ENCODE measurements at places on chromosomes 5 and 9.

GRCh38 chr5:93715761-93716160 lies 25.6 kb downstream of the POU5F2 start:
- DNase-seq, result no peak

GRCh38 chr5:36723912-36724311 lies 117.5 kb downstream of the SLC1A3 start:
- DNase-seq, result no peak

GRCh38 chr9:114314881-114315722 lies 7.8 kb upstream of the ORM1 start:
- DNase-seq, result no peak

GRCh38 chr9:97500765-97501176 lies 695 bp upstream of the TMOD1 start:
- no peak for DNase-seq

GRCh38 chr5:135398160-135398854 lies 724 bp downstream of the MACROH2A1 start:
- peak; percentile 15 for DNase-seq

DNA sequence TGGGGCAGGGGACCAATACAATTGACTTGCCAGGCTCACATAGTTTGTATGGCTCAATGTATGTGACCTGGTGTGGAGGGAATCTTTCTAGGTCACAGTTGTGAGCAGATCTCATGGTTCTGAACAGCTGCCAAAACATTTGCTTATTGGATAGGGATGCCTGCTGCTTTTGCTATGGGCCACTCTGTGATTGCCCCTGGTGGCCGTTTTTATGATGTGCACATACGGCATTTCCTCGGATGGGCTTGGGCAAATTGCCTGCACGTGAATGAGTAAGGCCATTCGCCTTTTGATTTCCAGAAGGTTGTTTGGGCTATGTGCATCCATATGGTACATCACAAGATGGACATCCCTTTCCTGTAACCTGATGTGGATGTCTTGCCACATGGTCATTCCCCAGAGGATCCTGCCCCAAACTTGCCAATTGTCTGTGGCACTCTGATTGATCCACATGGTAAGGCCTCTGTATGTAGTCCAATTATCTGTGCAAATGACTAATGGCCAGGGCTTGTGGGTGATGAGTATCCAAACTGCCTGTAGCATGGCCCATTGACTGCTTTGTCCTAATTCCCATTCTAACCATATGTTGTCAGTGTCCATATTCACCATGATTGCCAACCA lies 10.7 kb upstream of the SLC22A4 start:
- no peak for DNase-seq

GRCh38 chr9:129402371-129402739 lies 218.5 kb downstream of the C9orf50 start:
- DNase-seq, result no peak

DNA sequence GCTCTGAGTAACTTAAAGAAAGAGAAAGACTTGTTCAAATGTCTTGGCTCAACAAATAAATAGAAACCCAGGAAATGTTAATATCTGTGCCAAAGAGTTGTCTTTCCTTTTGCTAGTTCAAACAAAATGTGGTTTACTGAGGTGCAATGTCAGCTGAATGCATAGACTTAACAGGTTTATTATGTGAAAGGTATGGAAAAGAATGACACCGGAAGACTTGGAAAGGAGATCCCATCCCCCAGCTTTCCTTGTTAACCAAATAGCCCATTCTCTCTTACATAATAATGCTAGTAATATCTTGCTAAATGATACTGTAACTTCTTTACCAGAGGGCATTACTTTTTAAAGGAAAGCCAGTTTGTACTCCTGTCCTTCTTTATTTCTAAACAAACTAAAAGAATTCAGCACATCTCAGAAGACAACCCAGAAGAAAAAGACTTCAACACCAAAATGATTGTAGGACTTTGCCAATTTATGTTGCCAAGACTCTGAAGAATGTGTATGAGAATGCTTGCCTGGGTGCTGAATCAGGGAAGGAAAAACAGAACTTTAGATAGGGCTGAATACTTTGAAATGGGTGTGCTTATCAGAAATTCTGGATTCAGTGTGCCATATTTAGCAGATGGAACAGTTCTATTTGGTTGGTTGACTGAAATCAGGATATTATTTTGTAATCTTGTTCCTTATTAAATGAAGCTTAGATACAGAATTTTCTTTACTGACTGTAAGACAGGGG lies 344.1 kb downstream of the TMEM38B start:
- no peak for DNase-seq

DNA sequence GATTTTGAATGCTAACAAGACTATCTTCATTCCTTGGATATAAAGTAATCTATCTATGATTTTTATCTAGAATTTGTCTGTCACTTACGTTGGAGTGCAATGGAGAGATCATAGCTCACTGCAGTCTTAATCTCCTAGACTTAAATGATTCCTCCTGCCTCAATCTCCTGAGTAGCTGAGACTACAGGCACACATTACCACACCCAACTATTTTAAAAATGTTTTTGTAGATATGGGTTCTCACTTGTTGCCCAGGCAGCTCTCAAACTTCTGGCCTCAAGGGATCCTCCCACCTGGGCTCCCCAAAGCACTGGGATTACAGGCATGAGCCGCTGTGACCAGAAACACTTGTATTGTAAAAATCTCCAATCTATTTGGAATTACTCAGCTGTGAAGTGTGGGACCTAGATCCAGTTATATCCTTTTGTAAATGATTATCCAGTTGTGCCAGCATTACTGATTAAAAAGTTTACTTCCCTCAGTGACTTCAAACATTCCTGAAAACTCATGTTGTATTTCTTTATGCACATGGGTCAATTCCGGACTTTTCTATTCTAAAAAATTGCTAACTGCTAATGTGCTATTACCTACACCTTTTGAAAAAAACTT lies 1793.8 kb upstream of the WWC1 start:
- no peak for DNase-seq

GRCh38 chr9:130431536-130432303 lies 13.0 kb upstream of the ASS1 start:
- no peak for DNase-seq

DNA sequence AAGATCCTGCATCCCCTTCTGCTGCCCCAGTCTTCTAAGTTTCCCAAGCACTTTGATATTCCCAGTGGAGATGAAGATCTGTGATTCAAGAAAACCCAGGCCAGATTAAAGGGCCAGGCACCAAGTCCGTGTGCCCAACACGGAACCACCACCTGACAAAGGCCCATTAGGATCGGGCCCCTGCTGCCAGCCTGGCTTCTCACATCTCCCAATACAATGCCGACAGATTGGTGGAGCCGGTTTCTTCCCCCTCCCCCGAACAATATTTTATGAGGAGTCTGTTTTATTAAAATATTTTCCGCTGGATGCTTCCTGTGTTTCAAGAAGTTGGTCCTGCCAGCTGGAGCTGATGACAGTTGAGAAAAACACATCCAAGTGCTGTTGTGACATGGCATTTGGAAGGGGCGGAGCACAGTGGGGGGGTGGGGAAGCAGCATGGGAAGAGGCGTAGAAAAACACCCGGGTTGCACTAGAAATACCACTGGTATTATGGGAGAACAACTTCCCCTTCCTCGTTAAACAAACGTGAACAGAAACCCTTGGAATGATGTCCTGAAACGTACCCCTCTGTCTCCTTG lies 45.0 kb downstream of the CRB2 start:
- DNase-seq, result no peak

DNA sequence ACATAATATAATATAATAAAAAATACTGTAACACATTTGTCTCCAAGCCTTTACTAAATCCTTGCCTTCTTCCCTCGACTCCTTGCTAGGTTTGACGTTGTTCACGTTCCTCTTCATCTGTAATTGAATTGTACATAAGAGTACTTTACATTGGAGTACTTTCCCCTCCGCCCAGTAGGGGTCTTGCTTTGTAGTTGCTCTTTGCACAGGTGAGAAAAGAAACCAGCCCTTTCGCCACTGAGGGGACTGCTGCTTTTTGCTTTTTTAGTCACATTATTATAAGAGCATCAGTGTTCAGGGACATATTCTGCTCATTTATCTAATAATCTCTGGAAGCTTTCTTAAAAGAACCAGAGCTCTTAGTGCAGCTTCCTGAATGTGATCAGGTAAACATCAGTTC lies 115.0 kb downstream of the CETN3 start:
- DNase-seq, result no peak

GRCh38 chr5:170523142-170523551 lies 19.3 kb downstream of the KCNIP1 start:
- no peak for DNase-seq

GRCh38 chr9:91033797-91034196 lies 232.2 kb downstream of the SYK start:
- no peak for DNase-seq

GRCh38 chr5:88389338-88390095 lies 120.9 kb upstream of the TMEM161B start:
- no peak for DNase-seq

GRCh38 chr5:109550077-109550476 lies 139.7 kb upstream of the MAN2A1 start:
- DNase-seq, result no peak

DNA sequence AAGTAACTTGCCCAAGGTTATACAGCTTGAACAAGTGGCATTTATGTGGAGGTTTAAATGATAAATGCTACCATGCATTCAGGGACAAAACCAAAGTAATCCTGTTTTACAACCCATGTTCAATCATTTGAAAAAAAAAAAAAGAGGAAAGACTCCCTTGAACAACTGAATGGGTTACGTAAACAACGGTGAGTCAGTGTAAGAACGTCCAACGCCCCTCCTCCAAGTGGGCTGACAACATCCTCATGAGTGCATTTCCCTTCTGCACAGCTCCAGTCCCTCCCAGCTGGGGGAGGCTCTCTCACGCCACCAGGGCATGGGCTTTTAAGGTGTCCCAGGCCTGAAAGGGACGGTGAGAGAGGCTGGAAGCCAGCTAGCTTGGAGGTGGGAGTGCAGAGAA lies 90.0 kb downstream of the PRRT1B start:
- peak; percentile 42 for DNase-seq

- DNase-seq, result no peak
Observed at GRCh38 chr9:4973246-4973645, 11.8 kb upstream of the JAK2 start.

GRCh38 chr5:66567474-66567873 lies 28.7 kb upstream of the MAST4 start:
- DNase-seq, result no peak

DNA sequence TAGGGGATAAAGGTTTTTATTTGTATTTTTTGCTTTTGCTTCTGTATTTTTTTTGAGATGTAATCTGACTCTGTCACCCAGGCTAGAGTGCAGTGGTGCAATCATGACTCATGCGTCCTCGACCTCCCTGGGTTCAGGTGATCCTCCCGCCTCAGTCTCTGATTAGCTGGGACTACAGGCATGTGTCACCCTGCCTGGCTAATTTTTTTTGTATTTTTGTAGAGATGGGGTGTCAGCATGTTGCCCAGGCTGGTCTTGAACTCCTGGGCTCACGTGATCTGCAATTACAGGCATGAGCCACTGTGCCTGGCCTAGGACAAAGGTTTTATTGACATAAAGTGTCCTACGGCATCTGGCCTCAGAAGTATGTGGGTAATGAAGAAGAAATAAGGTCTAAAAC lies 297.1 kb upstream of the C9orf72 start:
- no peak for DNase-seq

- DNase-seq, result no peak
Observed at GRCh38 chr5:139341187-139341688, 416 bp upstream of the PAIP2 start.

GRCh38 chr9:93525476-93525875 lies 50.9 kb upstream of the PHF2 start:
- no peak for DNase-seq

- no peak for DNase-seq
Observed at GRCh38 chr5:52963636-52964035, 25.5 kb upstream of the ITGA2 start.

DNA sequence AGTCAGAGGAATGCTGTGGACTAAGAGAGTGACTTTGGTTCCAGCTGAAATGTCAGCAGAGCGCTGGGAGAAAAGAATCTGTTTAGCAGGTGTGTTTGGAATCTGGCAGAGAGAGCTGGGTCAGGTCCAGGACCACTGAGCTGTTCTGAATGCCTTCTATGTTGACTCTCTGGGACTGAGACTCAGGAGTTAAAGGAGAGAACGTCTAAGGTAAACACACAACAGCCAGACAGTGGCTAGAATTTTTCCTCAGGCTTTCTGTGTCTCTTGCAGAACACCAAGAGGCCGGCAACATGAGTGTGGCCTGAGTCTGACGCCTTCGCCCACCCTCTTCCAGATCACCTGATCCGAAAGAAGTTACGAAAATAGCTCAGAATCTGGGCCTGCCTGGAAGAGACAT lies 107.2 kb upstream of the ZNF462 start:
- DNase-seq, result peak; percentile 25

GRCh38 chr9:94874316-94874715 lies 147.8 kb downstream of the AOPEP start:
- DNase-seq, result no peak

- no peak for DNase-seq
Observed at GRCh38 chr9:95506678-95507463, 9.9 kb downstream of the PTCH1 start.

- peak; percentile 74 for DNase-seq
Observed at GRCh38 chr9:108565651-108566378, 290.0 kb downstream of the ACTL7B start.

GRCh38 chr5:8845296-8845695 lies 700.6 kb downstream of the SEMA5A start:
- no peak for DNase-seq

- peak; percentile 56 for DNase-seq
Observed at GRCh38 chr5:168219515-168220410, 71.7 kb upstream of the WWC1 start.

DNA sequence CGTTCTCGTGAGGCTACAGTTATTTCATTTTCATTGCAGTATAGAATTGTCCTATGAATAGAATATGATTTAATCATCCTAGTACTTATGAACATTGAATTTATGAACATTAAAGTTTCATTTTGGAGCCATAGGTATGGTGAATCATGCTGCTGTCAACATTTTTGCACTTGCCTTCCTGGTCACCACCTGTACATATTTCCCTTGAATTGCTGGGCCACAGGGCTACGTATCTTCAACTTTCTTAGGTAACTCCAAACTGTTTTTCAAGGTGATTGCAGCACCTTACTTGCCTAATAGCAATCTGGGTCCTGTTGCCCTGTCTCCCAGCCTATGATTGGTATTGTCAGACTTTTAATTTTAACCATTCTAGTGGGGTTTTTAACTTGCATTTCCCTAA lies 6.5 kb upstream of the RNF145 start:
- no peak for DNase-seq

All from NCI-H774 (cell line).